ENCODE measurements at places on chromosomes 3 and 15.

DNA sequence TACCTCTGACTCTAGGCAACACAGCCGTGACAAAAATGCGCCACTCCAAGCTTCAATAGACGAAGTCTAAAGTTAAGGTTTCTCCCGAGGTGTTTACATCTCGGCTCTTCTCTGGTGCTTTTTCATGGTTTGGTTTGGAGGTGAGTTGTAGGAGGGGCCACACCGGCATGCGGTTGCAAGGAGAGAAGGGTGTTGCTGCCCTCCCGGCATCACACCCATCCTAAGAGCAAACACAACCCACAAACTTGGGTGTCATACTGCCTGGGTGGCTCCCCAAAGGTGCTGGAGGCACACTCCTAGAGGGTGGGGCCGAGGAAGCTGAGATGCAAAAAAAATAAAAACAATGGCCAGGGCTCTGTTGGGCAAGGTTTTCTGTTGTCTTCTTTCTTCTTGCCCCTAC, 225.2 kb upstream of the ICE2 start:
- no peak for DNase-seq

DNA sequence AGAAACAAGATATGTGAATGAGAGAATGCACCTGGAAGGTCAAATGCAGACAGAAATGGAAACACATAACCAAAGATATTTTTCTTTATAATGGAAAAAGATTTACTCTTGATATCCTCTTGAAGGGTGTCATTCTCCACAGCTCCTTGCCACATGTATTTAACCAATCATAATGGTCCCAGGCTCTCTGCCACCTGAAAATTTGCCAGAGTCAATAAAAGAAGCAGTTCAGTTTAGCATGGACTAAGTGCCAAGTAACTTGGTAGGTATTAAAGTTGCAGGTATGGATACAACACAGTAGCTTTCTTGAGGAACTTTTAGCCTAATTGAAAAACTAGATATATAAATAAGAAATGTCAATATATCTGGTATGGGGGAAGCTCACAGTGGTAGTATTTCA, 33.5 kb downstream of the TUSC7 start:
- no peak for DNase-seq

DNA sequence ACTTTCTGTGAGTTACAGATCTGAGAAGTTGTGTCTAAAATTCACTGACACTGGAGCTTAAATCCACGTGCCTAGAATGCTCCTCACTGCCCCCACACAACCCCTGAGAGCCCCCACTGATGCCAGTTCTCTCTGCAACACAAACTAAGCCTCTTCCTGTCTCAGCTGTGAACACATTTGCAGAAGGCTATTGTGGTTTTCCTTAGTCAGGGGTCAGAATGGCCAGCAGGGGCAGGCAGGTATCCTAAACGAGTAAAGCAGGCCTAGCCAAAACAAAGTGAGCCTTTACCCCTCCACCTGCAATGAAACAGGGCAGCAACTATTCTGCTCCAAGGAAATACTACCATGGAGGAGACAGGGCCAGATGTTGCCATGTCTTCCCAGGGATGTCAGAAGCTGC, 78.6 kb downstream of the FHIT start:
- DNase-seq = no peak

- no peak for DNase-seq
Measured at GRCh38 chr15:78625606-78626280, 4.9 kb upstream of the CHRNA3 start.

DNA sequence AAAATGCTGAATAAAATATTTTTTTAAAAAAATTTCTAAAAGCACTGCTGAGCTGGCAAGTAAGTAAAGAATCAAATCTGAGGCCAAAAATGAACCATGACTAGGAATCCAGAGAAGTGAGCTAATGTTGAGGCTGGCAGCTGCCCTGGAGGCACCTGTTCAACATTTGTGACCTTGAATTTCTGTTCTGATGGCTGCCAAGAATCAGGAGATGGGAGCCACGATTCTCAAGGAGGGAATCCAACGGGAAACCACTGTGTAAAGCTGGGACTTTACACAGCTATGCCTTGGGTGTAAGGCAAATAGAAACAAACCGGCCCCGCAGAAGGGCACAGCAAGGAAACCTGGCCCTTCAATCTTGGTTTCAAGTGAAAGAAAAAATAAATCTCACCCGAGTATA, 22.7 kb downstream of the HEG1 start:
- DNase-seq = no peak

GRCh38 chr3:19866751-19867347, 67.2 kb downstream of the EFHB start:
- peak; percentile 48 for DNase-seq

- DNase-seq = no peak
Measured at GRCh38 chr3:77571971-77572715, 532.2 kb downstream of the ROBO2 start.

- no peak for DNase-seq
Measured at GRCh38 chr3:57038466-57039164, 21.8 kb upstream of the SPATA12 start.

- no peak for DNase-seq
Measured at GRCh38 chr3:187342255-187342654, 25.9 kb upstream of the RTP4 start.

DNA sequence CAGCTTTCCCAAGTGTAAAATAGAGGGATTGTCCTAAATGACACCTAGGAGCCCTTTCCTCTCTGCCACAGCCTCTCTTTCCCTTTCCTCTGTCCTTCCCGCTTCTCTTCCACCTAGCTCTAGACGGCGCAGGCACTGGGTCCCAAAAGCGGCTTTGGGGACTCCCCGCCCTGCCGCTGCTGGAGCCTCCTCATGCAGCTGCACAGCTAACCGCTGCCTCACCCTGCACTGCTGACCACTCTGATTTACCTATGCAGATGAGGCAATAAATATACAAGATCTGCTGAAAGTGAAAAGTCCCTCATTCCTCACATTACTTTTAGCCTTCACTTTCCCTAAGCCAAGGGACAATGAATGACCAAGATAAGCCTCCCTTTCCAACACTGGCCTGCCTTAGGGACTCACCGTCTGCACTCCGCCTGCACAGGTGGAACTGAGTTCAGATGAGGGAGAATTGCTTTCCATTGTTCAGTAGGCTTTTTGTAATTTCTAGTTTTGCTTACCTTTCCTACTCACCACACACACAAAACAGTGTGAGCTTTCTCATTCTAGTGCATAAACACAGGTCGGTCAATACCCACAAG, 197.5 kb upstream of the BCL6 start:
- no peak for DNase-seq

GRCh38 chr15:42089942-42090341, 4.4 kb downstream of the PLA2G4D start:
- no peak for DNase-seq

DNA sequence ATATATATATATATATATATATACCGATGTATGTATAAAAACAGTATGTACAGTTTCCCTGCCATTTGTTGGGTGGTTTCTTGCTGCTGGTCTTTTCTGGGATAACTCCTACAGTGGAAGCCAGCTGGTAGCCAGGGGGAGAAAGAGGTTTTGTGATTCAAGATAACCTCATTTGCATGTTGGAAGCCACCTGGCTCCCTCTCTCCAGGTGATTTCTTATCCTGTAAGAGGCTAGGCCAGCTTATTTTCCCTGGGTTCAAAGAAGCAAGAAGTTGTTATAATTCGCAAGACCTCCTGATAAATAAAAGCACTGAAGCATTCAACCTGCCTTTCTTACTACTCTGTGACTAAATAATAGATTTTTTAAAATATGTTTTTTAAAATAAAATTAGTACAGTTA, 443.3 kb downstream of the VGLL3 start:
- DNase-seq = no peak

DNA sequence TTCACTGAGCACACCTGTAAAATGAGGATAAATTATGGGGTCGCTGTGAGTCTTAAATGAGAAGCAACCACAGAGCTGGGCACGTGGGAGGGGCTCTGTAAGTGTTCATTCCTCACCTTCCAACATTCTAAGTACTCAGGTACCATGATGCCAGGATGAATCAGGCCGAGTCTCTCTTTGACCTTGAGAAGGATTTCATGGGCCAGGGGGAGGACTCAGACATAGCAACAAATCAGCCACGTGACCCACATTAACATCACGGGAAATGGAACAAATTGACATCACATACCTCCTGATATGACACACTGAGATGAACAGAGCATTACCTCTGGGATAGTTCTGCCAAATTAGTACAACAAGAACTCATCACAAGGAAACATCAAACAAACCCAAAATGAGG, 35.2 kb upstream of the USP3 start:
- DNase-seq = peak; percentile 51

DNA sequence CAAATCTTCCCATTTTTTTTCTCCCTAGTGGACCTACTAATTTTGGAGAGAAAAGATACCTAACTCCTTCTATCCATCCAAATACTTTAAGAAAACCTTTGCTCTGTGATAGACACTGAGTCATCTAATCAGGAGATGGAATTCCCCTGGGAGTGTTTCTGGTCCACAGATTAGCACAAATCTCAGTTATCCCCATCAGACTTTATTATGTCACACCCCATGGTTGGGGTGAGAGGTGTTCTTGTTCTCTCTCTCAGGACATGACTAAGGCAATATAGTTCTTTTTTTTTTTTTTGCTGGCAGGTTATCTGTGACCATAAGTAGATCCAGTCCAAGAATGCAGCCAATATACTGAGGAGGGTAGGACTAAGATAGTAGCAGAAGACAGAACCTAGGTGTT, 15.8 kb downstream of the SLC9A9 start:
- DNase-seq = no peak

GRCh38 chr15:58777107-58777506, 6.0 kb downstream of the MINDY2 start:
- DNase-seq = no peak

DNA sequence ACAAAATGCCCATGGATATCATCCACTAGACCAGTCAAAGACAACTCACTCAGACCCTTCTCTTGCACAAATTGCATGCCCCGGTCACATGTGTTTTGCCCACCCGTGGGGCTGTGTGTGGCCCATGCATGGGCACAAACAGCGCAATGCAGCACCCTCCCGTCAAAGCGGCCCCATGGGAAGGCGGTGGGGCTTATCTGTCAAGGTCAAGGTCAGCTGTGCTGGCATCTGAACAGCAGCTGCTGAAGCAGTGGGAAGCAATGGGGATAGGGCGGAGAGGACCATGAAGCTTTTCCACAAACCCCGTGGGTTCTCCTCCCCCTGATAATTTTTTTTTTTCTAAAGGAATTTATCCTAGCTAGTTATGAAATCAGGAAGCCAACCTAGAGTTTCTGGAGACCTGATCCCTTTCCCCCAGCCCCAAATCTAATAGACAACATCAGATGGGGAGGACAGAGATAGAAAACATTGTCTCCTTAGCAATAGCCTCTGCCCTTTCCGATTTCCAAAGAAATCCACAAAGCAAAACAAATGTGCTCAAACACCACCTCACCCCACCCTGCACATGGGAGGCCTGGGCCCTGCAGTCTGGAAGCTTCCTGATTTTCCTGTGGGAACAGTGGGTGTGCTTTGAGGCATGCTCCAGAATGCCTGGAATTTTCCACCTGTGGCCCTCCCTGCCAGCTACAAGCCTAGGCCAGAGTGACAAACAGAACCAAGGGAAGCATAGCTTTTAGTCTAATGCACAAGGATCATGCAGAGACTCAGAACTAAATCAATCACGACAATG, 84.4 kb downstream of the BDH1 start:
- no peak for DNase-seq

DNA sequence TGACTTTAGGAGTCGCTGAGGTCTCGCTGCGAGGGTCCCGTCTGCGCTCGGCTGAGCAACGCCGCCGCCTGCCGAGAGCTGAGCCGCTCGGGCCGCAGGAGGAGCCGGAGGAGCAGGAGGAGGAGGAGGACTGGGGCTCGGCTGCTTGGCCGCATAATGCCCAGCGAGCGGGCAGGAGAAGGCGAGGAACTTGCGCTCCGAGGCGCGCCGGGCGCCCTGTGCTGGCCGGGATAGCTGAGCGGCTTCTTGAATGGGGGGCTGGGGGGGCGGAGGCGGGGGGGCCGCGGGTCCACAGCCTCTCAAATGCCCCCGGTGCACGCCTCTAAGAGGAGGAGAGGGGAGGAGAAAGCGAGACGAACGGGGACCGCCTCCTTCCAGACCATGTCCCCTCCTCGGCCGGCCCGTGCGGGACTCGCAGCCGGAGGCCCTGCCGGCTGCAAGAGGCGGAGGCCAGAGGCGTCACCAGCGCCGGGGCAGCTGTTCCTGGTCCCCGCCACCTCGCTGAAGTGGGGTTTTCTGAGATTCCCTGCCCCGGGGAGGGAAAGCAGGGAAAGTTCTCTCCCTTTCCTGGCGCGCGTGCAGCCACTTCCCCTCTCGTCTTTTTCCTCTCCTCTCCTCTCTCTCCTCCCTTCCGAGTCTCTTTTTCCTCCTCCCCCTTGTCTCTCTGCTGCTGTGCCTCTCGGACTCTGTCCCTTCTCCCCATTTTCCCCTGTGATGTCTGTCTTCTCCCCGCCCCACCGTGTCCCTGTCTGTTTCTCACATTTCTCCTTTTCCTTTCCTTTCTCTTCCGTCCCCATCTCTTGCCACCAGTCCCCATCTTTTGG, at the start of gene ADAMTS9:
Gene ADAMTS9 (minus strand): TSS at position 220 of the 824 bp plus-strand sequence. CDS start 343 bp downstream, outside the sequence.
- peak; percentile 6 for DNase-seq

- no peak for DNase-seq
Measured at GRCh38 chr3:114404590-114404989, 110.8 kb downstream of the TIGIT start.

DNA sequence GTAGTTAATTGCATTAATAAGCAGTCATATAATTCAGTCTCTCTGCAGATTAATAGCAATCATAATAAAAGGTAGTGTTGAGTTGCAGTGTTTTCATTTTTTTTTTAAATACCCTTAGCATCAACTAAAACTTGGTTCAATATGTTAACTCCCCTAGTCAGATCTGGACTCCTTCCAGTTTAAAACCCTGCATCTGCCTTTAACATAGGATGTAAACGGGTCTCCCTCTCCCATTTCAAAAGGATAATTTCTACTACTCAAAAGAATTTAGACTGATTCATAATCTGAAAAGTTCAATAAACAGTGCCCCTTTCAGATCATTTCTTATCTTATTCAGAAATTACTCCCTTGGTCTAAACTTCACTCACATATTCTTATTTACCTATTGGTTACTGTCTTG, 11.4 kb downstream of the CPOX start:
- no peak for DNase-seq

GRCh38 chr15:23646165-23647000, 1.3 kb downstream of the MAGEL2 start:
- no peak for DNase-seq

DNA sequence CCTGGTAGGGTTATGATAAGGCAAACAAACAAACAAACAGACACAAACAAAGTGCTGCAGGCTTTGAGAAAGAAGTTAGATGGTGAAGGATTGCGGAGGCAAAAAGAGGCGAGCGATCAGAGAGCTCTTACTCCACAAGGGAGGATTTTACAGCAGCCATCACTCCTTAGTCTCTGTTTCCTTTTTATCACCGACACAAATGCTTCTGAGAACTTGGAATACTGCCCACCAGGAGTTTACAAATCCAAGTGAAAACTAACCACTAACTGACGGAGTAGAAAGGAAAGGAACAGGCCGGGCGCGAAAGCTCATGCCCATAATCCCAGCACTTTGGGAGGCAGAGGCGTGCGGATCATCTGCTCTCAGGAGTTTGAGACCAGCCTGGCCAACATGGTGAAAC, 35.6 kb upstream of the GPR160 start:
- no peak for DNase-seq

DNA sequence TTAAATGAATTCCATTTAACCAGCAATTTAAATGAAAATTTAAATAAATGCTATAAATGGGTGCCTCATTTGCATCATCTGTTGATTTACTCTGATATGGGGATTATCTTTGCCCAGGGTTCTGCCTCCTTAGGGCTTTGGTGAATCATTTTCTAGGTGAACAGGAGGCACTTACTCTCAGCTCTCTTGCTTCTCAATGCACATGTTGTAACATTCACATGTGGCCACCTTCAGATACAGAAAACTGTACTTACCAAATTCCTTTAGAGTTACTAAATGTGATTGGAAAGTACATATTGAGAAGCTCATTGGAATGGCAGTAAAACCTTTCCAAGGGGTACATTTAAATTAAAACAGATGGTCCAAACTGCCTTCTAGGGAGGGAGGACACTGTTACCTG, 20.8 kb downstream of the GADL1 start:
- no peak for DNase-seq
